DMS 273 treated with DMSO at 0.1 percent for 48 hours (cell line): ENCODE measurements at places on chromosomes 3 and 15.
A peak's percentile ranks its signal among the peaks of the same experiment; 100 is the strongest.

DNA sequence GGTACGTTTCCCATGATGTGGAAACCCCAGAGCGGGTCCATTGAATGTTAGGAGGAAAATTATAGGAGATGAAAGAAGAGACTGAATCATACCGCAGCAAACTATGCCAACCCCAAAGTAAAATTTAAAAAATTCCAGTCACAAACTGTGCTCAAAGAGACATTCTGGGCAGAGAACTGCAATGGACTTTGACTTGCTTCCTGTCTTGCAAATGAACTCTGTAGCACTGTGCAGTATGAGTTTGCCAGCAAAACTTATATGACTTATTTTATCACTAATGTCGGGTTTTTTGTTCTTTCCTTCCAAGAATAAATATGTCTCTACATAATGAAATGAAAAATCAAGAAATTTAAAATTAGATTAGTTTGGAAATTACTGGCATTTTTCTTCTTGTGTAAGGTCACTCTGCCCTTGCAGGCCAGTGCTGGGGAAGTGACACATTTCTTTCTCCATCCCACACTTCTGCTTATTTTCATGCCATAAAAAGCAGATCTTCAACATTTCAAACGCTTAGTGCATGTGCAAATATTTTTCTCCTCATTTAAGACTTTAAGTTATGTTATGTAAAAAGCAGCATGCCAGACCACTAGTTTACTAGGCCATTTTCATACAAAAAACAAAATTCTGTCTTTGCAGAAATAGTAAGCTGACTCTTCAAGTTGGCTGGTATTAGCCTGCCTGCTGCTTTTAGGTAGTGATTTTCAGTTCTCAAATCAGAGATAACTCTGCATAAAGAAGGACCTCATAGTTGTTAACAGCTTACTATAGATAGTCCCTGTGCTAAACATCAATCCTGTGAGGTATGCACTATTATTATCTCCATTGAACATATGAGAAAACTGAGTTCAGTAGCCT, 32.2 kb upstream of the SSR3 start:
- no peak for DNase-seq

DNA sequence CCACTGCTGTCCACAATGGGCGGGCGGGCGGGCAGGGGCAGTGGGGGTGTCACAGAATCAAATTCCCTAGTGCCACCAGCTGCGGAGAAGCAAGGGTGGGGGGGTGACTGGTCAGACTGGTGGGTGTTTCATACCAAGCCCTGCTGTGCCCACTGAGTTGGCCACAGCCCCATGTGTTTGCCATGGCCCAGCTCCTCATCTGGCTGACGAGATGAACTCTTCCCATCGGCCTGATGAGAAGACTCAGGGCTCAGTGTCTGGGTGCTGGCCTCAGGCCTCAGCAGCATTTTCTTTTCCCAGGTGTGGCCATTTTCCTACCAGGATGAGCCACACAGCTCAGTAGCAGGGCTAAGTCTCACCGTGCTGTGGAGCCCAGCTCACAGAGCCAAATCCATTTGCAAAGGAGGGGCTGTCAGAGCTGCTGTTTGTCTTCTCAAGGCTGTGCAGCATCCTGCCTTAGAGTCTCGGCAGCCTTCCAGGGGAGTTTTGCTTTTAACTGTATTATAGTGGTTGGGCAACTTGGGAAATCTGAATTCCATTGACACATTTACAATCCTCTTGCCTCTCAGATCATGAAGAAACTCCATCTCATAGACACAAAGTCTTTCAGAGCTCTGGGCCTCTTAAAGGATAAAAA, 176.8 kb downstream of the ABHD5 start:
- no peak for DNase-seq

- DNase-seq, result no peak
Observed at GRCh38 chr3:2921452-2921851, 188.7 kb downstream of the IL5RA start.

- peak; percentile 55 for DNase-seq
Observed at GRCh38 chr3:148861277-148861869, 3.7 kb upstream of the CPA3 start.
